ENCODE measurements at places on chromosomes 11 and 22. TPM values are rescaled to one million over a fixed set of nuclear protein-coding genes. Genes with fewer than 3 reads are reported as not detected.

Gene USP2
- total RNA-seq: 0.84 TPM

Gene GAB2
- total RNA-seq: 2.9 TPM

Gene IGLL1
- total RNA-seq: not detected

Gene CYB5R2
- total RNA-seq: 39.8 TPM

Gene SMC1B
- total RNA-seq: not detected

Gene TENM4
- total RNA-seq: 9.4 TPM
